Spleen (tissue), 13 donors: ENCODE measurements at places on chromosomes 12 and 14.

GRCh38 chr12:2039034-2039433 lies 13.8 kb upstream of the CACNA1C start:
- DNase-seq, result no peak

- DNase-seq, result peak; percentile 59
Observed at GRCh38 chr12:49902399-49903350, 1.0 kb downstream of the FAIM2 start.

- DNase-seq, result no peak
Observed at GRCh38 chr12:90836689-90837088, 118.3 kb downstream of the CCER1 start.

- no peak for DNase-seq
Observed at GRCh38 chr12:98188650-98189077, 326.7 kb upstream of the TMPO start.

DNA sequence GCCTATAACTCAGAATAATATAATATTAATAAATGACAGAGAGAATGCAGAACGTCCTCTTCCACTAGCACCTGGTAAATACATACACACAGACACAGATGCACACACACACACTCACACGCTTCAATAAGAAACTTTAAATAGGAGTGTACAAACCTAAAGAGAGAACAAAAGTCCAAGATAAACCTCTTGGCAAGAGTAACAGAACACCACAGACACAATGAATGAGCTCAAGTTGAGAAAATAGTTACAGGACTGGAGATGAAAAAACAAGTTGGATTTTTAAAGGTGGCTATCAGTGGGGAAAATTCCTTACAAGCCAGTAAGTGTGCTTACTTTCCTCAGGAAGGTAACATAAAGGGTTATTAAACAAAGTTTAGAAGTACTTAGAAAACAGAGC lies 35.2 kb downstream of the CRY1 start:
- DNase-seq, result no peak

GRCh38 chr14:31312934-31313333 lies 105.3 kb upstream of the HECTD1 start:
- no peak for DNase-seq

DNA sequence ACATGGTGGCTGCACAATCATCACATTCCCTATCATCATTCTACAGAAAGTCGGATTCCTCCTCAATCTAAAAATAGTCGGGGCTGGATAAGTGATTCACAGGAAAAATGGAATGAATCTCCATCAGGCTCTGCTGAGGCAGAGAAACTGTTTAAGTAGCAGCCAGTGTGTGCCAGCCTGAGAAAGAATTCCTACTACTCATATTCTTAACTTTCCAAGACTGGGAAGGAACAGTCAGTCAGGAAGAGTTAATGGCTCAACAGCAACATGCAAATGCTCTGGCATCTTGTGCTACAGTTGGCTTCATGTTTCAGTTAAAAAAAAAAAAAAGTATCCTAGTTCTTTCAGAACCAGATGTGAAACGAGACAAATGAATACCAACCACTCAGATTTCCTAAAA lies 187.0 kb downstream of the GRIP1 start:
- no peak for DNase-seq

DNA sequence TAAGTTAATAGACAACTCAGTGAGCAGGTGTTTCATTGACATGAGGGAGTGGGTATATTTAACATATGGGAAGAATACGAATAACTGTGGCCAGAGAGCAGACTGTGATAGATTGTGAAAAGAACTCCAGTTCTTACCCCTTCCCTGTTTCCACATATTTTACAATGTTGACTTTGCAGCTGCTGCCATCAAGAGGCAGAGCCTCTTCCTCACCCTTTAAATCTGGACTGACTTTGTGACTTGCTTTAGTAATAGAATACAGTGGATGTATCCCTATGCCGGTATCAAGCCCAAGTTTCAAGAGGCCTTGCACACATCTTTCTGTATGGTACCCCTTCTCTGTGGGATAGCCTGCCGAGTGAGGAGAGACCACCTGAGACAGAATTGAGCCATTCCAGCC lies 356.7 kb downstream of the ETNK1 start:
- no peak for DNase-seq
